ENCODE measurements at places on chromosomes 3 and 15.

- no peak for DNase-seq
Measured at GRCh38 chr3:142120707-142121106, 28.6 kb downstream of the TFDP2 start.

DNA sequence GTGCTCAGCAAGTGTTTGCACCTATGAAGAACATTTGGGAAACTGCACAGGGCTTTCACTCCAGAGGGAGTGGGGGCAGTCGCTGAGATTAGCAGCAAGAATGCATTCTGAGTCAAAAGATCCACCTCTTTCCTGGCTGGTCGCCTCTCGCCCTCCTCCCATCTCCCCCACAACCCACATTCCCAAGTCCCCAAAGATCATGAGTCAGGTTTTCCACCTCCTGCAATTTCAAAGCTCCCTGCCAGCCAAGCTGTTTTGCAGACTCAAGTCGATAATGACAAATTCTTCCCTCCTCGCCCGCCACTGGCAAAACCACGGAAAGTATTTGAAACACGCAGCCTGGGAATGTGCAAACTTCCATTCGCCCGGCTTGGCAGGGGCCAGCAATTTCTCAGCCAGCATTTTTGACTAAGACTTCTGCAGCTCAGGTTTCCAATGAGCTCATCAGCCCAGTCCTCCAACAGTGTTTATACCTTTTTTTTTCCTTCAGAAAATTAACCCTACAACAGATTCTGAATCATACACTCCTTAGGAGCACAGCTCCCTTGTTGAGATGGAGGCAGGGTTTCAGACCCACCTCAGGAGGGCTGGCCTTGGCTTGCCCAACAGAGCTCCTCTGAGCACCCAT lies 181.4 kb downstream of the SMAD6 start:
- DNase-seq = peak; percentile 44

GRCh38 chr15:60115579-60116380 lies 111.7 kb downstream of the FOXB1 start:
- no peak for DNase-seq

GRCh38 chr3:20097015-20097414 lies 56.8 kb downstream of the KAT2B start:
- no peak for DNase-seq

DNA sequence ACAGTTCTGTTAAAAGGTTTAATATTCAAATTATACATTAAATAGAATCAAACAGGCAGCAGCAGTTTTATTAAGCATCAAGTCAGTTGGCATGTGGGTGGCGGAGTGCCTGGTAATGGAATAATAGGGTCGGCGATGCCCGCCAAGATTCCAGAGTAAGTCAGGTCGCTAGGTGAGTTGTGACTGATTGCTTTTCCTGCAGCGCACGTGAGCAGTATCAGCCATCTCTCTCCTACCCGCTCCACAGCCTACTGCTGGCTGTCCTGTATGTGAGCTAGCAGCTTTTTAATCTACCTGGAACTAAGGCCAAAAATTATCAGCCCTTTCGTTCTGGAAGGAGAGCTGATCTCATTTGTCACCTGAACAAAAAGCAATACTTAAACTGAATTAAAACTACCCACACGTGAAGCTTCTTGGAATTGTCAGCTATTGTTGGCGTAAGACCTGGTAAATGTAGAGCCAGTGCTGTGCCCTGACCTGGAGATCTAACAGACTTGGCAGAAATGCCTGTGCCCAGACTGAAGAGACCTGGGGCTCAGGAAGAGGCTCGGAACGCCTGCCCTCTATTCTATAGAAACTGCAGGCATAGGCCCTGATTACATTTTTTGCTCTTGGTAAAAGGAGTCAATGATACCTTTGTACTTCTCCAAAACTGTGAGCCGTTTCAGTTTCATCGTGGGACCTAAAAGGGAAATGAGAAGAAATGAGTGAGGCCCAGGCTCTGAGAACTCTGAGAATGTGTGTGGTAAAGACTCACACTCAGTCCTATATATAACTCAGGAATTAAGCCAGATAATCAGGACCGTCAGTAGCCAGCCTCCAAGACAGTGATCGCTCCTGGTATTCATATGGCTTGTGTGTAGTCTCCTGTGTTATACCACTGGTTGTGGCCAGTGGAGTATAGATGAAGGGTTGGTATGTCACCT lies 21.9 kb downstream of the IDH3A start:
- DNase-seq = no peak

GRCh38 chr3:55201779-55202178 lies 273.9 kb upstream of the LRTM1 start:
- no peak for DNase-seq

- DNase-seq = peak; percentile 52
Measured at GRCh38 chr3:8987645-8988383, 24.5 kb upstream of the RAD18 start.

GRCh38 chr15:90327311-90327710 lies 24.8 kb upstream of the ZNF774 start:
- no peak for DNase-seq

DNA sequence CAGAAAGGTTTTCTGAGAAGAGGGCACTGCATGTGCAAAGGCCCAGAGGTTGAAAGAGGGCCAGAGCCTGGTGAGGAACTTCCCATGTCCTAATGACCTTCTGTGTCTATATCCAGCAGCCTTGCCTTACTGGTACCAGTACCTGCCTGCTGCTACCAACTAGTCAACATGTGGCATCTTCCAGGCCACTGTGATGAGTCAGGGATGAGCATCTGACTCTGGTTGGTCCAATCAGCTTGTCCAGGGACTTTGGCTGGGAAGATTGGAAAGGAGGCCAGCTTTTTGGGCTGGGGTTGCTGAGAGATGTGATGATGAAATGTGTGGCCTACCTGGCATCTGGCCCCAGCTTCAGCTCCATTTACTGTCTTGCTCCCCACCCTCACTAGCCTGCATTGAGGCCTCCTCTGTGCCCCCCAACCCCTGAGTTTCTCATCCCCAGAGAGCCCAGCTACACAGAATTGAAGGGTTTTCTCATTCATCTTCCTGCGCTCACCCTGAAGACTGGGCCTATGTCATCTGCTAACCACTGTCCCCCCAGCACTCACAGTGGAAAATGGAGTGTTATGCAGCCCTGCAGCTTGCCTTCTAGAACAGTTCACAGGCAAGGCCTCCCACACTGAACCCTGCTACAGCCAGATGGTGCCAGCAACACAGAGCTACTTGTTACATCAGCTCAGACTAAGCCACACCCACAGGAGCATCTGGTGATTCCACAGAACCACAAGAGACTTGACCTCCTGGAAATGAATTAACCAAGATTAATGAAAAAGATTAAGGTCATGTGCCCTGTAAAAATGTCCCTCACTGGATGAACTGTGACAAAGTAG lies 1.3 kb upstream of the TWF2 start:
- no peak for DNase-seq

- no peak for DNase-seq
Measured at GRCh38 chr3:48413611-48414010, 16.3 kb downstream of the PLXNB1 start.

- DNase-seq = no peak
Measured at GRCh38 chr3:10320320-10320677, 613 bp downstream of the SEC13 start.

DNA sequence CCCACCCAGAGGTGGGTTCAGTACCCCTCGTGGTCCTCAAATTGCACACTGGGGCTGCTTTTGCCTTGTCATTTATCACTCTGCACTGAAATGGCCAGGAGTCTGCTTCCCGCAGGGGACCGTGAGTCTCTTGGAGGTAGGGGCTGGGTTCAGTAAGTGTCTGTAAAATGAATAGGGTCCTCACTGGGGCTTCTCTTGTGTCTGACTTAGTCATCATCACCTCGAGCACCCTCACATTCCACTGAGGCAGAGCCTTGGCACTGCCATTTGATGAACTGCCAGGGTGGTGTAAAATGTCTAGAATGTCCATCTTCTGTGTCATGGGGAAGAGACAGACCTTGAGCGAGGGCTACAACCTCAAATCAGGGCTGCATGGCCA lies 61.0 kb upstream of the RYK start:
- DNase-seq = no peak

DNA sequence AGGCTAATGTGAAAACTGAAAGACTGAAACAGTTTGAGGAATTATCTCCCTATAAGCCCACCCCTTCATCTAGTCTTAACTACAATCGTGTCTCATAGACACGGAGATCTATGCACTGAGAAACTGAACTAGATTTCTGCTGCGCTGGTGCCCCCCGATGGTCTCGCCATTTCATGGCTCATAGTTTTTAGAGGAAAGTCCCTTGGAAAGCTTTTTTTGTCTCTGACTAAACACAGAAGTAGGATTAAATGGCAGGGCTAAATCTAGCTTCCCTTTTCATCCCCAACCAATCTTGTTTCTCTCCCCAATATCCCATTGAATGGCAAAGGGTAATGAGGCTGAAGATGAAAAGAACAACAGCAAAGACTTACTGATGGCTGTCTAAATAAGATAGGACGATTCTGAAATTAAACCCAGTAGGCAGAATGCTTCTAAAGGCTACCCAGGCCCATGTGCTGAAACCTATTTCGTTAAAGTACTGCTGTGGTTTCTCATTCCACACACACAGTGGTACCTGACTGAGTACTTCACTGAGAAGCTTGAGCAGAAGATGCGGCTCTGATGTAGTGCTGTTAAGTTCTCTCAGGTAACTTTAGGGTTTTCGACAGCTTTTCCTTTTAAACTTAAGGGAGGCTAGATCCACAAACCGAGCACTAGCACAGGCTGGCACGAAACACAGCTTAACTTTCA lies 142.7 kb downstream of the GADL1 start:
- DNase-seq = no peak

- DNase-seq = no peak
Measured at GRCh38 chr3:73203101-73203500, 141.6 kb downstream of the EBLN2 start.

DNA sequence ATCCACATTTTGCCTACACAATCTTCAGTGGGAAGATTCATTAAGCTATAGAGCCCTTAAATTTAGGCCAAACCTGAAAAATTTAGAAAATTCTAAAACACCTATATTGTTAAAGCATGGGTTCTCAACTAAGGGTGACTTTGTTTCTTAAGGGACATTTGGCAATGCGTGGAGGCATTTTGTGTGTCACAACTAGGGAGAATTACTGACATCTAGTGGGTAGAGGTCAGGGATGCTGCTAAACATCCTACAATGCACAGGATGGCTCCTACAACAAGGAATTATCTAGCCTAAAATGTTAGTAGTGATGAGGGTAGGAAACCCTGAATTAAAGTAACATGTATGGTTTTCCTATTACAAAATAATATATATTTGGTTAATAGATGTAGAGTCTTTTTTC lies 55.8 kb downstream of the TBC1D5 start:
- DNase-seq = no peak

DNA sequence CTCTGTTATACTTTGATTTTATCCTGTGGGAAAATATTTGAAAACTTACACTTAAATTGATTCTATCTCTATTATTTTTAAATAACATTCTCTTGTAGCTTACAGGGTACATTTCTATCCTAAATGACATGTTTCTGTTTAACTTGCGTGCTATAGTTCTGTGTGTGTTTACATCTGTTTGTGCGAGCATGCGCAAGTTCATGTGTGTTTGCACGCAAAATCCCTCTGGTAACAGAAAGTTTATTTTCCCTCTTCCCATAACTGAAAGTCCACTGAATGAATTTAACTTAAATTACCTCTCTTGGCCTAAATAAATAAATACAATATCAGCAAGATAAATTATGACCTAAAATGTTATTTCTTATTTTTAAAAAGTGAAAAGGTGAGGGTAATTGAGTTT lies 117.3 kb upstream of the NEO1 start:
- no peak for DNase-seq

DNA sequence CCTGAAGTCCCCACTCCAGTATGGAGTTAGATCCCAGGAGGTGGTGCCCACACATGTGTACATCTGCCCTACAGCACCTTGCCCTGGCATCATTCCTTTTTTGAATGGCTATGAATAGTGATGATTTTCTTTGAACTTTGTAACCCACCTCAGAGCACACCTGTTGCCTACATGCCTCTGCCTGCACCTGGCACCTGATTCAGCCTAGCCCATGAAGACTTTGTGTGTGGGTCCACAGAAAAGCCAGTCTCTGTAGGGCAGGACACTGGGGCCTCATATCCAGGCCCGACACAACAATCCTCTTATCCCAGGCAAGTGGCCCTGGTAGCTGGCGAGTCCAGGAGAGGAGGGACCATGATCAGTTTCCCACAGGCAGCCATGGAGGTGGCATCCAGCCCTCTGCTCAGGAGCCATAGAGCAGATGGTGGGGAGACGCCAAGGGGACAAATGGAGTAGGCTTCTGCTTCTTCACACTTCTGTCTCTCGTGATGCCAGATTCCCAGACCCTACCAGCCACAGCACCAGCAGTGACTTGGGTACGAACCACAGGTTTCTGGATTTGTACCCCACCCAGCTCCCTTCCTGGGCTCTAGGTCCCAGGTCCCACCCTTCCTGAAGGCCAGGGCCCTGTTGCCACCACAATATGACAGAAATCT lies 230.7 kb downstream of the UACA start:
- no peak for DNase-seq

- no peak for DNase-seq
Measured at GRCh38 chr3:108297647-108298046, 1.3 kb downstream of the HHLA2 start.

DNA sequence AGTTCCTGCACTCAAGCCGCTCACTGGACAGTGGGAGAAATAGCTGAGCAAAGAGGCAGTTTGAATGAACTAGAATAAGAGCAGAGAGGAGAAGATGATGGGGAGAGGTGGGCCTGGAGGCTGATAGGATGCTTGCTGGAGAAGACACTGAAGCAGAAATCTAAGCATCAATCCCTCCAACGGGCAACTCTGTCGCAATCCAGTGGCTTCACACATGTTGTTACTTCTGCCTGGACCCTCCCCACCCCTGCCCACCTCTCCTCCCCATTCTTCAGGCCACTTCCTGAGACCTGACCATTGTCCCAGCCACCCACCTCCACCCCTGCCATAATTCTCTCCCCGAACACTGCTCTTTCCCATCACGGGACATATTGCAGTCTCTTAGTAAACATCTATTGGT lies 76.0 kb downstream of the SRGAP3 start:
- no peak for DNase-seq

DNA sequence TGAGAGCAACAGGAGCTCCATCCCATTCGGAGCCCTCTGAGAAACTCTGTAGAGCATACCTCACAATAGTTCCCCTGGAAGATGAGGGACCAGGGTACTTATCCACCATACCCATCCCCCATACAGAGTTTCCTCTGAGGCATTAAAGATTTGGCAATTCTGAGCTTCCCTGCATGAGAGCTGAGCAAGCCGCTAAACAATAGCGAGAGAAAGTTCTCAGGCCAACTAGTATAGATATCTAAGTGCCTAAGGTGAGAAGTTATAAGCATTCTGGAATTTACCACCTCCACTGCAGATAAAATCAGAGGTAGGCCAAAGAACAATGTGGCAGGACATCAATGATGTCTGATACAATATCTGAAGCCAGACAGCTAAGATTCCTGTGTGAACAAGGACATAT lies 129.1 kb upstream of the MBNL1 start:
- no peak for DNase-seq

DNA sequence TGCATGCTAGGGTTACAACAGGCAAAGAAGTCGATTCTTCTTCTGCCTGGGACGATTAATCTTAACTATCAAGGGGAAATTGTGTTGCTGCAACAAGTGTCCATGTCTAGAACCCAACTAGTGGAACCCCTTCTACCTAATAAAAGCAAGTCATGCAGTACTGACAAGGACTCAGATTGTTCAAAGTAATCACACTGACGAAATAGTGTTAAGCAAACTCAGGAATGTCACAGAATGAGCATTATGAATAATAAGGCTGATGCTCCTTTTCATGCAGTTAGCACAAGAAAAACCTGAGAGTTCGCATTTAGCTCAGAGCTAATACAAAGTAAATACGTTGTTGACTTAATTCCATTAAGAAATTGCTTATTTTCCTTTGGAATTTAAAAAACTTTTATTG lies 47.5 kb upstream of the TRIM42 start:
- DNase-seq = no peak

GRCh38 chr15:96351761-96352603 lies 21.5 kb downstream of the NR2F2 start:
- no peak for DNase-seq
